Inflammatory macrophage treated with lipopolysaccharide for 1 hour (primary cell): ENCODE measurements at places on chromosomes 11 and 22.

- no peak for DNase-seq
These were observed 3.8 kb downstream of the ATG16L2 start for GRCh38 chr11:72817966-72818365.

GRCh38 chr11:61480994-61481335, 27.6 kb upstream of the LRRC10B start:
- no peak for DNase-seq

GRCh38 chr11:59011655-59012397, 72.5 kb downstream of the GLYATL1 start:
- peak; percentile 10 for DNase-seq

DNA sequence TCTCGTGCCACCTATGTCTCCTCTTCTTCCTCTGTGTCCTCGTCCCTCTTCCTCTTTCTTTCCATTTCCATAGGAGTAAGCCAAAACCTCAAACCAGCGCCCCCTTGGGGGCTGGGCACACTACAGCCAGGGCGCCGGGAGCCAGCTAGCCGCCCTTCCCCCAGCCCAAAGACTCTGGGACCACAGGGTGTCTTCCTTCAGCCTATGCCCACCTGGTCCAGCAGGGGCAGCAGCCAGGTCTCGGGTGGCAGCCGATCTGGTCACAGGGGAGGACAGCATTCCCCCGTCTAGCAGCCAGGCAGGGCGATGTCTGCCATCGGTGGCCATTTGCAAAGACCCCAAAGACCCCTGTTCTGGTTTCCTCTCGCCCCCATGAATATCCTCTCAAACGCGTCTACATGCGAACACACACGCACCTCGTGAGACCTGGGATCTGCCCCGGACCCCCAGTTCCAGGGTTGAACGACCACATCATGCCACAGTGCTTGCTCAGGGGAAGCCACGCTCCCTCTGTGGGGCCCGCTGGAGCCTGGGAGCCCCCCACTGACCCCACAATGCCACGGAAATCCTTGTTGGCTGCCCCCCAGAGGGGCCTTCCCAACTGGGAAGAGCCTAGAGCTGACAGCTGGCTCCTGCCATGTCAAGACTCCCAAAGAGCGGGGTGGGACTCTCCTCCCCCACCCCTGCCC, 546.0 kb upstream of the CCDC179 start:
- no peak for DNase-seq

GRCh38 chr11:117482881-117483280, 155.2 kb downstream of the CEP164 start:
- DNase-seq: no peak

DNA sequence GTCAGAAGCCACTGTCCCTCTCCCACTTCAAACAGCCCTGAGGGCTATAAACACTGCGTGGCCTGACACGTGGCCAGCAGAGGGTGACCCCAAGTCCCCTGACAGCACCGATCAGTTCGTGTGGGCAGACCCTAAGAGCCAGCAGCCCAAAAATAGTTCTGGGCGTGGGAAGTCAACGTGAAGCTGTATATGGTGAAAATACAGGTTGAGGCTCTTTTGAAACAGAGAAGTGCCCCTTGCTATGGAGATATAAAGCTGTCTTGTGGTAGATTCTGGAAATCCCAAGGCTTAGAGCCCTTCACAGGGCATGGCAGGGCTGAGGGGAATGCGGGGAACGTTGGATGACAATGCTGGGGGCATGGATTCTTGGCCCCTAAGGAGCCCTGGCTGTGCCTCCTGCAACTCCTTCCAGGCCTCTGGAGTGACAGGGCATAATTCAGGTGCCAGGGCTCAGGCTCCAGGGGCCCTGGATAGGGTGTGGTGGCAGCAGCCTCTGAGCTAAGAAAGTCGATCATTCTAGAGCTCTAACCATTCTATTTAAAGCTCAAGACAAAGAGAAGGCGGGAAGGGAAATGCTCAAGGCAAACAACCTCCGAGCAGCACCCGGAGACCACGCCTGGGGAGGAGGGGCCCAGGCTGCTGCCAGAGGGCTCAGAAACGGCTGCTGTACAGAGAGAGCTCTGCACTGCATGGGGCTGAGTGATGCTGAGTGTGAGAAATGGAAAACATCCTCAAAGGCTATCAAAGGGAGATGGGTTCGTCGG, 60.4 kb upstream of the CD5 start:
- DNase-seq: peak; percentile 61

DNA sequence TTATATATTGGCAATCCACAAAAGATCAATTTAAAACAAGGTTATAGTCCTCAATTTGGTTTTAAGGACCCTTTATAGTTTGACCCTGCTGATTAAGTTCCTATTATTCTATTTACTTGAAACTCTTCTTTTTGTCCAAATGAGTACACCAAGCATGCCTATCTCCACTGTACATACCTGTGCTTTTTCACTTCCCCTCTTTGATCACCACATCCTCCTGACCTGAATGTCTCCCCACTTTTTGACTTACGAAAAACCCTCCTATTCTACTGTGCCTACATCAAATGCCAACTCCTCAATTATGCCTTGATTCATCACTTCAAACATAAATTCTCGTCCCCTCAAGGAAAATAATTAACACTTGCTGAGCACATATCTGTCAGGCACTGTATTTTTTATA, 113.5 kb downstream of the SOX6 start:
- DNase-seq: no peak

- DNase-seq: no peak
These were observed 637.8 kb upstream of the CCDC90B start for GRCh38 chr11:83923961-83924360.

- peak; percentile 19 for DNase-seq
These were observed 3.5 kb upstream of the ACAT1 start for GRCh38 chr11:108117746-108118371.

DNA sequence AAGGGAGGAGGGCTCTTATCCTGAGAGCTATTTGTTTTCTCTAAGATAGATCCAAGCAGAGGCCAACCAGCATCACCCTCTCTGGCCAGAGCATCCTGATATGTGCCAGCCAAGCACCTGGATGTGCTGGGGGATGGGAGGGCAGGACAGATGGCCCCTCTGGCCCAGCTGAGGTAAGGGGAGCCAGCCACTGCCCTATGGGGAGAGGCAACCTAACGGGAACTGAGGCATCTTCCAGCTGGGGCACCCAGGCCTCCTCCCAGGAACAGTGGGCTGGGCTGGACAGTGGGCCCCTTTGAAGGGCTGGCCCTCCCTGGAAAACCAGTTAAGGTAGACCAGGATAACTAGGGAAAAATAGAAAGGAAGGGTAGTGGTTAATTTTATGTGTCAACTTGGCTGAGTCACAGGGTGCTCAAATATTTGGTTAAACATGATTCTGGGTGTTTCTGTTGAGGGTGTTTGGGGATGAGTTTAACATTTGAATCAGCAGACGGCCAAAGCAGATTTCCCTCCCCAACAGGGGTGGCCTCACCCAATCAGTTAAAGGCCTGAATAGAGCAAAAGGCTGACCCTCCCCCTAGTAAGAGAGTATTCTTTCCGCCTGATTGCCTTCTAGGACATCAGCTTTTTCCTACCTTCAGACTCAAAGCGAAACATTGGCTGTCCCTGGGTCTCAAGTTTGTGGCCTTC, 595.1 kb downstream of the BUD13 start:
- DNase-seq: no peak

DNA sequence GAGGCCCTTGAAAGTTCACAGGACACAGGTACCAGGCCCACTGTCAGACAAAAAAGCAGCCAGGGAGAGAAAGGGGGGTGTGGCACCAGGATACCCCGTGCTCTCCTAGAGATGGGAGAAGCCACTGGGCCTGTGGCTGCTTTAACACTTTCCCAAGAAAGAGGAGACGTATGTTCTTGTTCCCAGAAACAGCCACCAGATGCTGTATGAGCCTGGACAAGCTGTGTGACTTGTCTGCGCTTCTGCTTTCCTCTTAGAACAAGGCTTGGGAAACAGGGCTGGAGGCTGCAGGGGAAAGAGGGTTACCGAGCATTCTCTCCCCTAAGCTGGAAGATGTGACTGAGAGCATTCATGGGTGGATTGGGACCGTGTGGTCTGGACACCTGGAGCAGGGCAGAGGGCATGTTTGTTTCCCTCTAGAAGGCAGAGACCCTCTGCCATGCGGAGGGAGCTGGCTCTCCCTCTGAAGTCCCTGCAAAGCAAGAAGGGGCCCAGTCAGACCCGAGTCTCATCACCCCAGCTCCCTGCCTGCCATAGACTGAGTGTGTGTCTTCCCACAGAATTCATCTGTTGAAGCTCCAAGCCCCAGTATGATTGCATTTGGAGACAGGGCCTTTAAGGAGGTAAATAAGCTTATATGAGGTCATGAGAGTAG, 74.1 kb downstream of the TRIM29 start:
- DNase-seq: no peak
